Activated CD8-positive, alpha-beta T cell treated with anti-CD3 and anti-CD28 coated beads for 36 hours (primary cell): ENCODE measurements at places on chromosomes 3 and 15. TPM values are rescaled to one million over a fixed set of nuclear protein-coding genes. Genes with fewer than 3 reads are reported as not detected.

Gene ABHD17C
- 5.6 TPM for total RNA-seq

Gene TRMT10C
- total RNA-seq: 49.4 TPM

Gene ATP13A4
- total RNA-seq: 2.8 TPM

Gene CACNA2D2
- 2.1 TPM for total RNA-seq
